ENCODE measurements at places on chromosomes 1 and 21.

- DNase-seq, result no peak
Observed at GRCh38 chr1:184895086-184895485, 79.2 kb downstream of the NIBAN1 start.

- peak; percentile 43 for DNase-seq
Observed at GRCh38 chr21:36692114-36692834, 6.6 kb upstream of the SIM2 start.

GRCh38 chr1:201570886-201571624, 32.1 kb downstream of the NAV1 start:
- DNase-seq, result no peak

DNA sequence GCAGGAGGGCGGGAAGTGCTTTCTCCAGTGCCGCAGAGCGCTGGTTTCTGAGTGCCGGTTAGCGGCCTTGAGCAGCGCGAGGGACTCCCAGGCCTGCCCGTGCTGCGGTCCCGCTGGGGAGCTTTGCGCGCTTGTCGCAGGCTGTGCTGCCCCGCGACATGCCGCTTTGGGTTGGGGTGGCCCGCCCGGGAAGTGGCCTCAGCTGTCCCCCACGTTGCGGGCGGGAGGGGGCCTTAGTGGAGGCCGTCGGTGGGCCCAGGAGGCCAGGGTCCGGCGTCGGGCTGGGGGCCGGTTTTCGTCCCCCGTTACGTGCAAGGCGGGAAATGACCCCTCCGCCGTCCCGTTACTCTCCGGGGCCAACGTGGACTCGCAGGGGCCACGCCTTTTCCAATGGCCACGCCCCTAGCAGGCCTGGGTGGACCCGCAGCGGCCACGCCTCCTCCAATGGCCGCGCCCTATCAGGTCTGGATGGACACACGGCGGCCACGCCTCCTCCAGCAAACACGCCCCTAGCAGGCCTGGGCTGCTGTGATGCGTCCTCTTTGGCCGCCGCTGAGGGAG, 977 bp upstream of the C1orf174 start:
- DNase-seq, result peak; percentile 93

GRCh38 chr1:195934817-195935553, 673.3 kb downstream of the KCNT2 start:
- DNase-seq, result peak; percentile 66

DNA sequence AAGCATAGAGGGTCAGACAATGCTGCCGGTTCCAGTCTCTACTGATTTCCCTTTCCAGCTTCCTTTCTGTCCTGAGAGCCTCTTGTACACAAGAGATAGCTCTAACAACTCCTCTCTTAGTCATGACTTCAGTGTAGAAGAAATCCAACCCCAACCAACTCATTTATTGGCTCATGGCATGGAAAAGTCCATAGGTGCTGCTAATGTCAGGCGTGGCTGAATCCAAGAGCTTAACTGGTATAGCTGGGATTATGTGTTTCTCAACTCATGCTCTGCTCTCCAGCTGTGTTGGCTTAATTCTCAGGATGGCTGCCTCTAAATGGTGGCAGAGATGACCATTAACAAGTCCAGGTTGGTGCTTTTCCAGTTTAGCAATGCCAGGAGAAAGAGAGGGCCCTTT, 12.4 kb upstream of the THRAP3 start:
- DNase-seq, result no peak

DNA sequence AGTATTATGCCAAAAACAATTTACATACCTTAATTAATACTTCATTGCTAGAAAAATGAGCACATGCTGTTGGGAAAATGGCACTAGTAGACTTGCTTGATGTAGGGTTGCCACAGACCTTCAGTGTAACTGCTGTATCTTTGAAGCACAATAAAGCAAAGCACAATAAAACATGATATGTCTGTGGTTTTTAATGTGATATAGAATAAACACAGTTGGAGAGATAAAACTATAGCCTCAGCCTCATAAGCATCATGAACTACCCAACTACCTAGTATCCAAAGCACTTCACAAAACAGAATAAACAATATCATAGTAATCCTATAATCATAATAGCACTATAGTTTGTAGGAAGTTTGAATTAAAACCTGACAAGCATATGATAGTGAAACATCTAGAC, 143.5 kb downstream of the SYT14 start:
- DNase-seq, result no peak

GRCh38 chr1:101914473-101915242, 82.1 kb downstream of the OLFM3 start:
- no peak for DNase-seq

GRCh38 chr1:224169718-224170270, 13.2 kb upstream of the DEGS1 start:
- no peak for DNase-seq

DNA sequence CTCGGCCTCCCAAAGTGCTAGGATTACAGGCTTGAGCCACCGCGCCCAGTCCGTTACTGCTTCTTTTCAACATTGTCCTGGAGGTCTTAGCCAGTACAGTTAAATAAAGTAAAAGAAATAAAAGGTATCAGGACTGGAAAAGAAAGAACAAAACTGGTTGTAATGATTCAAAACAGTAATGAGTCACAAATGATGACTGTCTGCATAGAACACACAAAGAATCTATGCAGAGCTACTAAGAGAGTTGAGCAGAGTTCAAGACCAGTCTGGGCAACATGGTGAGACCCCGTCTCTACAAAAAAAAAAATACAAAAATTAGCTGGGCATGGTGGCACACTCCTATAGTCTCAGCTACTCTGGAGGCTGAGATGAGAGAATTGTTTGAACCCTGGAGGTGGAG, 23.4 kb downstream of the BCAR3 start:
- DNase-seq, result no peak

GRCh38 chr1:213260311-213261075, 209.5 kb downstream of the RPS6KC1 start:
- no peak for DNase-seq

GRCh38 chr1:55993646-55994318, 585.6 kb downstream of the PLPP3 start:
- no peak for DNase-seq

DNA sequence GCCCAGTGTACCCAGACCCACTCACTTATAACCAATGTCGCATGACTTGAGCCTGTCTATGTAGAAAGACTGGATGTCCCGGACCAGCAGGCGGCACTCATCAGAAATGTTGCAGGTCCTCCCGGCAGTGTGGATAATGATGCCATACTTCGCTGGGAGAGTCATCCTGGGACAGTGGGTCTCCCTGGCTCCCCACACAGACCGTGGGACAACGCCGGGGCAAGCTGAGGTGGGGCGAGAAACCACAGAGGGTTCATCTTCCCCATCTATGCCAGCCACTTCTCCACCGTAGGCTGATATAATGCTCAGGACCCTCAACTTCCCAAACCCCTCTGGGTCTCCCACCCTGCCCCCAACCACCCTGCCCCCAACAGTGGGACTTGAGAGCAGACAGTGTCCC, 8.3 kb downstream of the PGLYRP4 start:
- no peak for DNase-seq

GRCh38 chr21:40568807-40569206, 278.2 kb downstream of the DSCAM start:
- DNase-seq, result peak; percentile 92

DNA sequence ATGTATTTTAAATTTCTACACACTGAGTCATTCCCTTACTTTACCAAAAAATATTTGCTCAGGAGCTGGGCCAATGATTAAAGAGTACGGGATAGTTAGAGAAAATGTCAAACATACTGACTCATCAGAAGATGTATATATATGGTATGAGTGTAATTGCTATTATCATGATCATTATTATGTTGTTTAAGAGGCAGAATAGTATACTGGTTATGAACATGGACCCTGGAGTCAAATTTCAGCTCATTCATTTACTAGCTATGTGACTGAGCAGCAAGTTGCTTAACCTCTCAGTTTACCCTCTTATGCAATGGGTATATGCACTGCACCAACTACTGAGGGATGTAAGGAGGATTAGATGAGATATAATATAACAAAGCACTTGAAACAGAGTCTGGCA, 41.2 kb upstream of the USH2A start:
- DNase-seq, result no peak

DNA sequence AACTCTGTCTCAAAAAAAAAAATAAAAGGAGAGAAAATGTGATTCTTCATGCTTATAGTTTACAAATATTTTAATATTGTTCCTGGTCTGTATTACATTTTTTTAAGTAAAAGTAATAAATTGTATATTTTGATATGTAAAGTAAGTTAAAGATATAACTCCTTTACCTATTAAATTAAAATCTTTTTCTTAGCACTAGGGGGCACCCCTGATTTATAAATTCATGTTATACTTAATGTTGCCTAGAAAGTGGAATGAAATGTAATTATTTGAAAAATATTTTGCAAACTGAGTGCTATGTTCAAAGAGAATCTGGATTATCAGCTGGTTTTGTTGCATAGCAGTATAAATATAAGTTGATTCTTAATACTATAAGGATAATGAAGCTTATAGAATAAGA, 49.2 kb downstream of the RALGPS2 start:
- no peak for DNase-seq

DNA sequence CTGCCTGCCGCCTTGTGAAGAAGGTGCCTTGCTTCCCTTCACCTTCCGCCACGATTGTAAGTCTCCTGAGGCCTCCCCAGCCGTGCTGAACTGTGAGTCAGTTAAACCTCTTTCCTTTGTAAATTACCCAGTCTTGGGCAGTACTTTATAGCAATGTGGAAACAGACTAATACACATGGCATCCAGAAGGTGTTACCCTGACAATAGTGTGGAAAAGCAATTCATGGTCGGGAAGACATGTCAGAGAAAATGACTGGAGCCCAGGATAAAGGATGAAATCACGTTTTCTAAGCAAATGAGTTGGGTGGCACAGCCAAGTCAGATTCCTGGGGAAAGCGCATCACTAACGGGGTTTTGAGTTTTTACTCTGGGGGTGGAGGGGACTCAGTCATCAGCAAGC, 76.4 kb downstream of the HLCS start:
- no peak for DNase-seq

- DNase-seq, result no peak
Observed at GRCh38 chr21:45592208-45592619, 50.0 kb upstream of the SLC19A1 start.

- DNase-seq, result no peak
Observed at GRCh38 chr21:44881198-44881872, 7.8 kb upstream of the PTTG1IP start.

DNA sequence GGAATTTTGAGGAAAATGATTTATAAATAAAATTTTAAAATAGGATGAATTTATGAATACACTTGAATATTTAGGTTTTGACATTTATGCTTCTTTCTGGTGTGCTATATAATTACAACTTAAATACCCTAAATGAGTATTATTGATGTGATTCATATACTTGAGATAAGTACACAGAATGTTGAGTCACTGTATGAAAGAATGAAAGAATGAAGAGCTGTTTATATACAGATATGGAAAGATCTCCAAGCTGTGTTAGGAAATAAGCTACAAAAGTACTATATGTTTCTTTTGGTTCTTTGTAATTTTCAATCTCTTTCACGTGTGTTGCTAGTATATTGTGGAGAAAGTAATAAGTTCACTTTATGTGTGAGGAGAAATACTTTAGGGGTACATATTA, 147.2 kb downstream of the RASAL2 start:
- DNase-seq, result no peak

GRCh38 chr1:154578058-154578418, 10.5 kb downstream of the CHRNB2 start:
- no peak for DNase-seq

GRCh38 chr1:27428316-27429028, 36.0 kb downstream of the GPR3 start:
- DNase-seq, result peak; percentile 79

GRCh38 chr1:165612062-165612461, 19.0 kb upstream of the MGST3 start:
- no peak for DNase-seq

GRCh38 chr21:21730512-21730911, 732.3 kb downstream of the NCAM2 start:
- DNase-seq, result no peak

GRCh38 chr21:35775778-35776544, 284.4 kb downstream of the SETD4 start:
- DNase-seq, result no peak

DNA sequence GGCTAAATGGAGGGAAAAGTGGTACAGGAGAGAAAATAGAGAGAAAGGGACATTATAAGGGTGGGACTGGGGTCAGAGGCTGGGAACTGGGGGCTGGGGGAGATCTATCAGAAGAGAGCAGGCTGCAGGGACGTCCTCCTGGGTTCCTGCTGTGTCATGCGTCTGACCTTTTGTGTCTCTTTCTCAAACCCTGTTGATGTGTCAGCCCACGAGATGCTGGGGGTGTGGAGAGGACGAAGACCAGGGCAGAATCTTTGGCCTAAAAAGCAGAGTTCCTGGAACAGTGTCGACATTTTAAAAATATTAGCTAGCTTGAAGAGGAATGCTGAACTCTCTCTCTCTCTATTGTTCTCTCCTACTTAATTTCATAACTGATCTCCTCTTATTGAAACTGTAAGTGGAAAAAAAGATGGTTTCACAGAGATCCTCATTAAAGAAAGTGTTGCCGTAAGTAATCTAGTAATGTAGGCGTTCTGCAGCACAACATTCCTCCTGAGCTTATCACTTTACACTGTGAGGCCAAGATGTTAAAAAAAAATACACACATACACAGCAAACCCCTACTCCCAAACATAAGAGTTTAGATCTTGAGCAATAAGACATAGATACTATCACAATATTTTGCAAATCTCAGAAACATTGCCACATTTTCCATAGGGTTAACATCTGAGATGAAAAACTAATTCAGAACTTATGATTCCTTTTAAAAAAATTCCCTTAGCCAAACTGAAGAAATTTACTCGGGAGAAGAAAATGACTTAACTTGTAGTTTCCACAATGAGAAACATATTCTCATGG, 52.6 kb downstream of the RUNX1 start:
- DNase-seq, result no peak

GRCh38 chr1:162913345-162913744, 52.4 kb upstream of the CCDC190 start:
- no peak for DNase-seq

DNA sequence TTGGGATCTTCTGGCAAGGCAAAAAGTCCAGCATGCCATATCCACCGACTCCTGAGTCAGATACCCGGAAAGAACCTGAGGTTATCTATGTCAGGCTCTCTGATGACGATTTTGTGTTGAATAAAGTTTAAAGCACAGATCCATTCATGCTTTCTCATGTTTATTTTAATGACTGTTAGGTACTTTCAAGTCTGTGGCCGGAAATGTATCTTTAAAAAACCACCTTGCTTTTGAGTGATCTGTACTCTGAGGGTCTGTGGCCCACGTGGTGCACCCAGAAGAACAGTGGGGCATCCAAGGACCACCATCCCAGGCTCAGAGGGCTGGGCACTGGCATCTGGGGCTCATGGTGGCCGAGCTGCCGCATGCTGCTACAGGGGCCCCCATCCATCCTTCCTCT, 30.1 kb upstream of the VASH2 start:
- no peak for DNase-seq

GRCh38 chr1:157700732-157701131, at the start of gene FCRL3:
FCRL3 (minus strand) TSS chr1:157700769; CDS start chr1:157700489, 280 bp downstream.
- DNase-seq, result no peak

Measured in NCI-H524 (cell line).